ENCODE measurements at places on chromosomes 5 and 9. TPM values are rescaled to one million over a fixed set of nuclear protein-coding genes. Genes with fewer than 3 reads are reported as not detected.

The ASPN gene
- total RNA-seq = 40.9 TPM

The PCDHB3 gene
- 1.4 TPM for total RNA-seq

The PCDHGB5 gene
- total RNA-seq = 12.4 TPM

The INSL4 gene
- not detected for total RNA-seq

The ZNF484 gene
- total RNA-seq = 9.5 TPM

The ARHGEF28 gene
- total RNA-seq = 29.9 TPM

DNA sequence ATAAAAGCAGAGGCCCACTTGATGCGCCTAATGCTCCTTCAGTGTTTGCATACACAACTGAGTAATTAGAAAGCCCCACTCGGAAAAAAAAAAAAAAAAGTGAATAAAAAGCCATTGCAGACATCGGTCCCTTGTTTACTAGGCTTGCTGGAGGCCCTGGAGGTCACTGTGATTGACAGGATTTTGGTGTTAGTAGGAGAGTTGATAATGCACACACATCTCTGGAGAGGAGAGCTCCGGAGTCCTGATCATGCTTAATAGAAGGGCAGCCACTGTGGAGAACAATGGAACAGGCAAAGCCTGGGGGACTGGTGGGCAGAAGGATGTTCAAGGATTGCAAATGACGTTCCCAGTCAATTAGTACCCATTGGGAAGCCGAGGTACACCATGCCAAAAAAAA lies 152.5 kb downstream of the EFNA5 start:
- no peak for DNase-seq

DNA sequence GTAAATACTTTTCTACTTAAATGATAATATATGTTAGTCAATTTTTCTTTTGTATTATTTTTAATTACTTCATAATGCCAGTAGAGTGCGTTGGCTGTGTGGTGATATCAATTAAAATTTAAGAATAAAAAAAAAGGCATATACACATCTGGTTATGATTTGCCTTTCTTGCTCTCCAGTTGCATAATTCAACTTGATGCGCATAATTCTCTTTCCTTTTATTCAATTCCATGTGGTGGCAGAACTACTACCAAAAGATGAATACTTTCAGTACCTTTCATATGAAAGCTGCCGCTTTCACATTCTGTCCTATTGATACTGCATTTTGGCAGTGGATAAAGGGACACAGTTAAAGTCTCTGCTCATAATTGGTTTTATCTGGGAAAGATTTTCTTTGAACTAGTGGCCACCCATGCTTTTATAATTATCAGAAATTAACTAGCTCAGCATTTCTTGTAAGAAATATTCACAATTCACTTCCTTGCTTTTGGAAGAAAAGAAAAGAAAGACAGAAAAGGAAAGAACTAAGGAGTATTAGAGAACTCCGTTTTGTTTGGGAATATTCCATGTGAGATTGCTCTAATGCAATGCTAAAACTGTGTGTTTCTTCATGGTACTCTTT lies 12.3 kb upstream of the ADGRV1 start:
- DNase-seq = no peak

- no peak for DNase-seq
These were observed 70.7 kb downstream of the NR2F1 start for GRCh38 chr5:93653716-93654115.

DNA sequence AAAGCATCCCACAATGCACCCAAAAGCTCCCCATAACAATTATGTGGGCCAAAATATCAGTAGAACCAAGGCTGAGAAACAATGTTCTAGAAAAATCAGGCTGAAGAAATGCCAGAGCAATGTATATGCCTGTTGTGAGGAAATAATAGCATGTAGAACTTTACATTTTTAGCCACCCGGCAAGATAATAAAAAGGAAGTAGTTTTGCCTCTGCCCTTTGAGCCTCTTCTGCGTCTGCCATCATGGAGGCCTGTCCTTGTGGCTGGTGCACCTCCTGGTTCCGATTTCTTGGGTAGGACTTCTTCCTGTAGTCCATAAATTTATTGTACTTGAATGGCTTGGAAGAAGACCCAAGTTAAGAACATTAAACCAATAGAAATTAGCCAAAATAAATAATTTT lies 38.9 kb upstream of the TNFAIP8 start:
- DNase-seq = no peak

DNA sequence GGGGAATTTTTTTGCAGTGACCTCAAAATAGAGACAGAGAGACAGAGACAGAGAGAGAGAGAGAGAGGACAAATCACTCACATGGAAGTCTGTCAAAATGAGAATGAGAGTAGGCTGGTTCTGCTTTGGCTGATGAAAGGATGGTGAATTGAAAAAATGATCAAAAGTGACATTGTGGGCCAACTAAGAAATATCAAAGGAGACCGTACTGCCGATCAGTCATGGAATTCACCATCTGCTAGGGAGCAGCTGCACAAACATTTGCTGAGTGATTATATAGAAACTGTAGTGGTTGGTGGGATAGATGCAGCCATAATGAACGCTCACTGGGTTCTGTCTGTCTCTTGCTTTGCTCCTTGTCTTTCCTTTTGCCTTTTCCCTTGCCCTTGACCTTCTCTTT lies 476.6 kb upstream of the SGCD start:
- DNase-seq = no peak

Data from mucosa of gallbladder (tissue), 1 donor.